ENCODE measurements at places on chromosomes 2 and 18. TPM values are rescaled to one million over a fixed set of nuclear protein-coding genes. Genes with fewer than 3 reads are reported as not detected.

EPHA4 gene
- not detected for total RNA-seq

ZNF396 gene
- total RNA-seq, result 1.6 TPM

CD302 gene
- total RNA-seq, result 8.0 TPM

DPP4 gene
- total RNA-seq, result 57.2 TPM

CXCR4 gene
- 0.29 TPM for total RNA-seq

GRCh38 chr18:7458884-7459283 is 108.2 kb upstream of the PTPRM start:
- H3K4me1 ChIP-seq, result peaks cover 54% of the 10 kb centered on the region
- no peak overlapping the region for H3K27ac ChIP-seq
- H3K27me3 ChIP-seq, result peaks cover 13% of the 10 kb centered on the region
- no peak for DNase-seq
- H3K4me3 ChIP-seq, result no peak overlapping the region

DNA sequence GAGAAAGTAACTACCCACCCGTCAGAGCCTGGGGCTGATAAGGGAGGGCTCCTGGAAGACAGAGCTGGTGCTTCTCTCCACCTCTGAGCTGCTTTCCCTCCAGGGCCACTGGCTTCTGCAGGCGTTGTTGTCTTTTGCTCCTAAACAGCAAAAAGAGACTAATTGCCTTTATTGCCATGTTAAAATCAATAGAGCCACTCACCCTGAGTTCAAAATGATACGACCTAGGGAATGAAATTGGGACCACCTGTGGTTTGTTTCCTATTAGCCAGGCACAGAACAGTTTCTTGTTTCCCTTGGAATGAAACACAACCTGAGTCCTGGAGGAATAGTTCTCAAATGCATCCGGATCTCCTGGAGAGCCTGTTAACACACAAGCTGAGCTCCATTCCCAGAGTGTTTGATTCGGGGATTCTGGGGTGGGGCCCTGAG is 45.8 kb downstream of the TCF7L1 start:
- no peak overlapping the region for H3K4me3 ChIP-seq
- DNase-seq, result no peak

- no peak overlapping the region for H3K27ac ChIP-seq
- no peak overlapping the region for H3K4me3 ChIP-seq
- H3K36me3 ChIP-seq, result no peaks in the 10 kb centered on the region
- DNase-seq, result no peak
- peaks cover 47% of the 10 kb centered on the region for H3K27me3 ChIP-seq
- H3K4me1 ChIP-seq, result no peaks in the 10 kb centered on the region
These were observed 162.1 kb downstream of the ARL4C start for GRCh38 chr2:234334756-234335155.

GRCh38 chr2:160142472-160142871 is 57.6 kb downstream of the ITGB6 start:
- no peaks in the 10 kb centered on the region for H3K27me3 ChIP-seq
- H3K4me3 ChIP-seq, result no peak overlapping the region
- no peak overlapping the region for H3K27ac ChIP-seq
- DNase-seq, result no peak

GRCh38 chr2:67572721-67573435 is 175.7 kb downstream of the ETAA1 start:
- DNase-seq, result no peak
- H3K4me1 ChIP-seq, result no peaks in the 10 kb centered on the region
- H3K27ac ChIP-seq, result no peak overlapping the region
- no peaks in the 10 kb centered on the region for H3K27me3 ChIP-seq

DNA sequence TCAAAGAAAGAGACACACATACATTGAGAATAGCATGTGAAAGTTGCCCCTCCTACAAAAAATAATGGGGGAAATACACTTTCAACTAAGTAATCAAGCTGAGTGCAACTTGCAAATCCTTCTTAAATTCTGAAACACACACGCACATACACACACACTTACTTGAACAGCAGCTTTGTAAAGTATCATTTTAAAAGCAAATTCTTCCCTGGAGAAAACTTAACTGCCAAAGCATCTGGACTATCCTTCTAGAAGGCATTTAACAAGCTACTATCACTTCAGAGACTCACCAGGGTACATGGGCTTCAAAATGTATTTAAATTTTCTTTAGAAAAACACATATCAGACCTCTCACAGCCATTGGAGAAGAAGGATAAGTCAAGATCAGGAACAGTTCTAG is 15.3 kb downstream of the GAREM1 start:
- DNase-seq, result no peak
- no peaks in the 10 kb centered on the region for H3K27me3 ChIP-seq
- no peak overlapping the region for H3K4me3 ChIP-seq
- H3K36me3 ChIP-seq, result no peaks in the 10 kb centered on the region
- no peak overlapping the region for H3K27ac ChIP-seq

Data from HepG2 (cell line).